Neural progenitor cell (in vitro differentiated cells): ENCODE measurements at places on chromosomes 7 and 10. TPM values are rescaled to one million over a fixed set of nuclear protein-coding genes. Genes with fewer than 3 reads are reported as not detected.
A peak's percentile ranks its signal among the peaks of the same experiment; 100 is the strongest.

- no peaks in the 10 kb centered on the region for H3K4me1 ChIP-seq
- peaks cover 53% of the 10 kb centered on the region for H3K27me3 ChIP-seq
- H3K27ac ChIP-seq, result no peak overlapping the region
These were observed 5.5 kb upstream of the IKZF1 start for GRCh38 chr7:50298811-50299562.

GRCh38 chr10:98956576-98957260 lies 278.9 kb downstream of the HPSE2 start:
- no peak for DNase-seq
- no peaks in the 10 kb centered on the region for H3K4me1 ChIP-seq
- H3K27ac ChIP-seq, result no peak overlapping the region
- no peaks in the 10 kb centered on the region for H3K27me3 ChIP-seq
- H3K36me3 ChIP-seq, result no peaks in the 10 kb centered on the region

DNA sequence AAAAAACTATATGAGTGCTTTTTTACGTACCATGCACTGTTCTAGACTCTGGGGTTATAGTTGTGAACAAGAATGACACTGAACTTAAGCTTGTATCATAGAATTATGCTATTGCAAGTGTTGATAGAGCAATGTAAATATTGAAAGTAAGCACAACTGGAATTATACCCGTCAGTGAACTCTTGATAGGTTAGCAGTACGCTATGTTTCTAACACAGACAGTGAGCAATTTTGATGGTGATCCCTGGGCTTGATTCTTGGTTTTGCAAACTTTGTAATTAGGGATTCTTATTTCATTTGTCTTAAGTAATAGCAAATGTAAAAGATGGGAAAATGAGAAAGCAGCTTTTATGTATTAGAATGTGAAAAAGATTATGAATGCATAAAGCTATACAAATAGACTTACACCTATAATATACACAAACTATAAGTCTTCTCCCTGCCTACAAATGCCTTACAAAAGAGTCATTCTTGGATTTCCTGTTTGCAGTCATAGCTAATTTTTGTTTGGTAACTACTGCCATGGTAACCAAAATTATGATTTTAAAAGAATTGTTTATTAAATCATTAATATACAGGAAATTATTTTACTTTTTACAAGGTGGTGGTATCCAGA lies 6.7 kb downstream of the TES start:
- DNase-seq, result no peak
- no peak overlapping the region for H3K4me3 ChIP-seq
- H3K4me1 ChIP-seq, result no peaks in the 10 kb centered on the region
- H3K36me3 ChIP-seq, result no peaks in the 10 kb centered on the region

The SFTPA1 gene
- not detected in 2 replicates for total RNA-seq

DNA sequence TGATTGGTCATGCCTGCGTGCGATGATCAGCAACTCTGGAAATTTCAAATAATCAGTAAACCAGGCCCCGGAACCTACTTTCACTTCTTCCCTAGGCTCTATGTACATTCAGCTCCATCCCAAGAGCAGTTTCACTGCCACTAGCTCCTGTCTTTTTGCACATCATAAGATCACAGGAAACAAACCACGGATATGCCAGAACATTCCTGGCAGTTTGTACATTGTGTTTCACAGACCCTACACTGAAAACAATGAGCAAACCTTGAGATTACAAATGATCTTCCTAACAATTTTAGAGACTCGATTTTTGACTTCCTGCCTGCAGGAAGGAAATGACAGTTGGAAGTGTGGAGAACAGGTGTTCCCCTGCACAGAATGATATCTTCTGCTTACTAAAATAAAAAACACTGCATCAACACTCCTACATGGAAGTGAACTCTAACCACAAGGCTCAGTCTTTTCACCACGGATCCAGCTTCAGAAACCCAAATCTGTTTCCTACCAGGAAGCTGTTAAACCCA lies 7.6 kb upstream of the TMEM236 start:
- no peak for DNase-seq
- H3K27ac ChIP-seq, result no peak overlapping the region
- H3K4me1 ChIP-seq, result no peaks in the 10 kb centered on the region
- no peaks in the 10 kb centered on the region for H3K27me3 ChIP-seq
- no peaks in the 10 kb centered on the region for H3K36me3 ChIP-seq

- no peaks in the 10 kb centered on the region for H3K27me3 ChIP-seq
- no peaks in the 10 kb centered on the region for H3K36me3 ChIP-seq
- H3K27ac ChIP-seq, result no peak overlapping the region
- H3K4me1 ChIP-seq, result peaks cover 7% of the 10 kb centered on the region
These were observed 31.6 kb downstream of the CSTF2T start for GRCh38 chr10:51667678-51668335.

GRCh38 chr10:60735244-60735643 lies 43.0 kb upstream of the CDK1 start:
- H3K4me1 ChIP-seq, result peaks cover 4% of the 10 kb centered on the region
- H3K4me3 ChIP-seq, result no peak overlapping the region
- DNase-seq, result no peak
- no peaks in the 10 kb centered on the region for H3K36me3 ChIP-seq

The TSC22D4 gene
- 11.0 and 17.6 TPM in 2 replicates for total RNA-seq

DNA sequence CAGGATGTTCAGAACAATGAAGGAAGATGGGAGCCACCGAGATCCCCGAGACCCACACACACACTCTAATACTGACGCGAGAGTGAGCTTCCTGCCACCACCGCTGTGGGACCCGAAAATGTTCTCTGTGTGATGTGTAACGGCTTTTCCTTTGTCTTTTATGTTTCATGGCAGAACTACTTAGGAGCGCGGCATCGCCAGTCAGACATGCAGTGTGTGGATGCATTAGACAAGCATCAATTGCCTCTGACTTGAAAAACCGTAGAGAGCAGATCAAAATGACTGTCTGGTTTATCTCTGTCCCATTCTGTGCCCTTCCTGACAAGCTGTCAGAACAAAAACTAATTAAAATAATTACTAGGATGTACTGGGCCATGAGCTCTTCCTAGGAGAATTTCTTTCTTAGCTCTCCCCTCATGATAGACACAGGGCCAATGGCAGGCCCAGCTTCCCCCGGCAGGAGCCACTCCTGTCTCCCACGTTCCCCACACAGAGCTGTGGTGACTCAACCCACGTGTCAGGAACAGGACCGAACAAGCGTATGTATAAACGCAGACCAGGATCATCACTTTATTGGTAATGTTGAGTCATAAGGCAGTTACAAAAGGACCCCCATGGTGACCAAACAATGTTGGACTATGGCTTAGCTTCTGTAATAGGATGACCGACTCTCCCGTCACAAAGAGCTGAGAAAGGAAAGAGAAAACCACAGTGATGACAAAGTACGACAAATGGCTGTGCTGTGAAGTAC lies 705.0 kb downstream of the PARD3 start:
- no peaks in the 10 kb centered on the region for H3K27me3 ChIP-seq
- no peak overlapping the region for H3K4me3 ChIP-seq
- peak; percentile 20 for DNase-seq
- H3K27ac ChIP-seq, result no peak overlapping the region
- no peaks in the 10 kb centered on the region for H3K36me3 ChIP-seq

- DNase-seq, result no peak
- no peak overlapping the region for H3K4me3 ChIP-seq
- H3K27me3 ChIP-seq, result no peaks in the 10 kb centered on the region
- no peak overlapping the region for H3K27ac ChIP-seq
- no peaks in the 10 kb centered on the region for H3K4me1 ChIP-seq
These were observed 463.6 kb upstream of the DPP6 start for GRCh38 chr7:153588586-153588985.
